ENCODE measurements at places on chromosomes 11 and 22.

GRCh38 chr11:99015634-99016454 lies 4.9 kb upstream of the CNTN5 start:
- DNase-seq: no peak

DNA sequence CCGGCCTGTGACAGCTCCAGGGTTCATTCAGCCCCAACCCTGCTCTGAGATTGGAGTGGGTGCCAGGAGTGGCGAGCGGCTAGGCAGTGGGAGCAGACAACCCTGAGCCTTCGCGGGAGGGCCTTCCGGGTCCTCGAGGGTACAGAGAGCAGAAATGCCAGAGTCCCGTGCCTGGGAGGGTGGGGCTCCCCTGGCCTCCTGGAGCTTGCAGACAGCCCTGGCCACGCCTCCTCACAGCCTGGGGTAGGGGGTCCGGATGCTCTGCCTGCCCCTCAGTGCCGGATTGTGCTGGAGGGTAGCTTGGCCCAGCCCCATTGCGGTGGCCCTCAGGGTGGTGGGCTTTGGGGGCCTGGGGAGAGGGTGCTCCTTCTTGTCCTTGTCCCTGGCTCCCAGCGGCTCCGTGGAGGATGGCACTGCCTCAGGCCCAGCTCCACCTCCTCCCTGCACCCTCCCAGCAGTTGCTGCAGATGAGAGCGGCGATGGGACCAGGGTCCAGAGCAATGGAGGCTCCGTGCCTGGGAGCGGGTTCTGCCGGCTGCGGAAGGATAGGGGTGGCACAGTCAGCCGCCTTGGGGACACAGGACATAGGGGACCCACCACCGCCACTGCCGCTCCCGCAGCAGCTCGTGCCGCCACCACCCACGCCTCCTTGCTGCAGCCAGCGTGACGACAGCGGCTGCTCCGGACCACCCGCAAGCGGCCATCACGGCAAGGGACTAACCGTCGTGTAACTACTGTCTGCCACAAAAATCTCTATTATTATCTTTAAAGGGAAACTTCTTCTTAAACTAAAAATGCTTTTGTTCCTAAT lies 34.9 kb upstream of the OR10G7 start:
- DNase-seq: no peak

GRCh38 chr11:46641639-46642038 lies 24.3 kb downstream of the ATG13 start:
- DNase-seq: no peak

DNA sequence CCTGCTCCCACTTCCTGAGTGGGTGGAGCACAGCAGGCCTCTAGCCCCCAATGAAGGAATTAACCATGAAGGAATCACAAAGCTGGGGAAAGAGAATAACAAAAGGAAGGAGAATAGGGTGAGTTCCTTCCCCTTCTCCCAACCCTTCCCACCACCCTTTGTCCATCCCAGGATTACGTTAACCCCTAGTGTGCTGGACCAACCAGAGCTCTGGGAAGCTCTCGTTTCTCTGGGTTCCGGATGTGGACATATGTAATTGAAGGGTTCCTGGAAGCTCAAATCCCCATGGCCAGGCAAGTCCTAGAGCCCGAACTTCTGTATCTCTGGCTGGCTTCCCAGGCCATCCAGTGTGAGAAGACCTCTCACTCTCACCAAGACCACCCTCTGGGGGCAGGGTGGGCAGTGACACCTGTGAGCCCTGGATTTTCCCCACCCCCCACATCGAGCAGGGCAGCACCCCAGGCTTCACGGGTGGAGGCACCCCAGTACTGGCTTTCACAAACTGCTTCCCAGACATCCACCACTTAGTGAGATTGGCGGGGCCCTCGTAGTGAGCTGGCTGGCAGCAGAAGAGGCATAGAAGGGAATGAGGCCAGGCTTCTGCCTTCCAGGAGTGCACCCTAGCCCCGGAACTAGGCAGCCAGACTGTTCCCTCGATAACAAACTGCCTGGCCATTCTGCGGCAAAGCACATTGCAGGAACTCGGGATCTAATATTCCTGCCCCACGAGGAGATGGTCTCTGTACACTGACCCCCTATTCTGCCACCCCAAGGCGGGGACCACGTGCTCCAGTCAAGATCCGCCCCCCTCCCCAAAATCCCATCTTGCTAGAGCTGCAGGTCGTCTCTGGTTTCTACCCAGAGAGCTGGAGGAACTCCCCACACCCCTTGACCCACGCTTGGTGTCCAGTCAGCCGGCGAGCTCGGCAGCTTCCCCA lies 2.1 kb downstream of the NECTIN1 start:
- DNase-seq: no peak

DNA sequence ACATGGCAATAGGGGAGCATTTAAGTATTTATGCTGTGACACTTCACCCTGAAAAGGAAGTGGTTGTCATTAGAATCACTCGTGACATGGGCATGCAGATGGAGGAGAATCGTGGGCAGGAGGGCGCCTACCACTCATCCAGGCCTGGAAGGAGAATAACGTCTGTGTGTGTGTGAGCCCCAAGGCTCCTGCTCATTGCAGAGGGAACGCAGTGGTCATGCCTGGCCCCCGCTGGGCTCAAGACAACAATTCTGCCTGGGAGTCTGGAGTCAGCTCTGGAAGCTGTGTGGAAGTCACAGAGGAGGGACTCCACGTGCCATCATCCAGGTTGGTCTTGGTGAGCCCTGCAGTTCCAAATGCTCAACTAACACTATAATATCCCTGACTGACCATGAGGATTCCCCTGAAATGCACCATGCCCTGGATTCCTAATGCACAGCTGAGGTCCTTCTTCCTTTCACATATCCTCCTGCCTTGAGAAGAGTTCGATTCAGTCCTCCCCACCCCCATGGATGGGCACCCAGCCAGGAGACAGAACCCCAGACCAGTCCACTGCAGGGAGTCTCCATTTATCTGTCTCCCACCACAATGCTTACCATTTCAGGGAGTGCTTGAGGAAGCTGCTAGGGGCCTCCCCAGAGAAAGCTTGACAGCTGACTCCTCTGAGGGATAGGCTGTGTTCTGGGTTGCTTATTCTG lies 446.9 kb upstream of the B3GAT1 start:
- DNase-seq: no peak

DNA sequence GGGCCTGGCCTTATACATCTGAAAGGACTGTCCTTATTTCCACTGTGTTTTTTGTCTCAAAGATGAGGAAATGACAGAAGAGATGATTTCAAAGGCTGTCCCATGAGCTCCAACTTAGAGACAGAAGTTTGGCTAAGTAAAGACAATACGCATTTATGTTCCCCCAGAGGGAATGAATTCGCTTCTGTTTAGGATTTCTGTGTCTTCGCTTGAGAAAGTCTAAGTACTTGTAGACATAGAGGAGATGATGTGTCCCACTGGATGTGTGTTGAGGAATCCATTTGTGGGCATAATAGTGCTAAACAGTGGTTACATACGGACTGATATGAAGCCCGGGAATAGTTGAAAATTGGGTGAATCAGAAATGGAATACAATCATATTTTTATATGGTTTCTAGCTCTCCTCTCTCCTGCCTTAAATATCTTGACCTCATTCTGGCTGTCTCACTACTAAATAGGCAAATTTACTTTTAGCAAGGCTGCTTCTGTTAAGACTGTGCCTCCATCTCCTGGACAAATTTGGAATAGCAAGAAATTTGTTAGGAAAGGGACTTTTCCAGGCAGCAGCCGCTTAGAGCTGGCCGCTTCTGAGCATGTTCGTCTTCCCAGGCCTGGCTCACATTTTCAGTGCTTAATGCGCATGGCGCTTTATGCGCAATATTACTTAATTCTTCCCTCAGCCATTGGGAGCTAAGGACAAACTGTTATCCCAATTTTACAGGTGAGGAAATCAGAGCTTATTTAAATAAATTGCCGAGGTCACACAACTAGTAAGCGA lies 1.9 kb upstream of the PEX26 start:
- DNase-seq: no peak

DNA sequence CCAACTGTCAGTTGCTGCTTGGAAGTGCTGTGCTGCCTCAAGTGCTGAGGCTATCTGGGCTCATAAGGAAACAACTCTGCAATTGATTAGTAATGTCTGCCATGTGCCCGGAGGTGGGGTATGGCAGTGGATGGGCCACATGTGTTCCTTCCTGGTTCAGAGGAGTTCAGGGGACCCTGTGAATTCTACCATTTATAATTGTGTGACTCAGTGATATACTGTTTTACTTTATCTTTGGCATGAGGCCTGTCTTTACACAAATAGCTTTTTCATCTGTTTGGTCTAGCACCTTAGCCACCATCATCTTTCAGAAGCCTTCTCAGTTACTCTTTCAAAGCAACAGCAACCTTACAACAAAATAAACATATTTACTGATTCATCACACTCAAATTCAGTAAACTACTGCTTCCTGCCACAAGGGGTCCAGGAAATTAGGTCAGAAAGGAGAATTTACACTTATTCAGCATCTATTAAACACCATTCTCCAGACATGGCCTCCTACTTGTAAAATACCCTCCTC lies 20.9 kb downstream of the DKK3 start:
- no peak for DNase-seq

Measured in stimulated activated CD4-positive, alpha-beta T cell treated with anti-CD3 and anti-CD28 coated beads, Interleukin-1b, Interleukin-23, amount 100 ng/mL, for 1 hour (primary cell).